ENCODE measurements at places on chromosomes 6 and 20.

- DNase-seq: no peak
Observed at GRCh38 chr6:50820869-50821264, 2.2 kb downstream of the TFAP2B start.

DNA sequence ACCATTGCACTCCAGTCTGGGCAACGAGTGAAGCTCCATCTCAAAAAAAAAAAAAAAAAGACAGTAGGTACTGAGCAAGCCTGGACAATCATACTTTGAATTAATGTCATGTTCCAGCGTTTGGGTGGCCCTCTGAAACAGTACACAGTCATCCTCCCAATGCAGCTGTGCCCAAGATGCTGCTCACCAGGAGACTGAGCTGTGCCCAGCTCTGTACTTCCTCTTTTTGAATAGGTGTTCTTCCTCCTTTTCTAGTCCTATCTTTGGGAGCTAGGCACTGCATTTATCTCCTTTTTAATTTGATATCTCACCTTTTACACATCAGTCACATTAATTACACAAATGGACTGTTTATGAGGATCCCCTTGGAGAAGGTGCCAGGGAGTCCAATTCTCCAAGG, 101.5 kb downstream of the RPP40 start:
- DNase-seq: no peak

- DNase-seq: peak; percentile 94
Observed at GRCh38 chr20:1813101-1813529, 82.1 kb upstream of the SIRPA start.

DNA sequence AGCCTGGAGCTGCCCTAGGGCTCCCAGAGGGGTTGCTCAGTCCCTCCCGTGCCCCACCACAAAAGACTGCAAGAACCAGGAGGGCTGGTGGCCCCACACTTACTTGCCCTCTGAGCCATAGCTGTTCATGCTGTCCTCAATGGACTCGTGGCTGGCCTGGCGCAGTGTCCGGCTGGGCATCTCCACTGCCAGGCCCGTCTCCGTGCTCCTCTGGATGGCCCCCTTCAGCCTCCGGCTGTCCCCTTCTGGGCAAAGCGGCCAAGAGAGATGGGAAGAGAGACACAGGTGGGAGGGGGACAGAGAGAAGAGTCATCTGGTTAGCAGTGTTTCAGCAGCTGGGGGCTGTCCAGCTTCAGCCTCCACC, 25.5 kb downstream of the KCNK15 start:
- DNase-seq: no peak

DNA sequence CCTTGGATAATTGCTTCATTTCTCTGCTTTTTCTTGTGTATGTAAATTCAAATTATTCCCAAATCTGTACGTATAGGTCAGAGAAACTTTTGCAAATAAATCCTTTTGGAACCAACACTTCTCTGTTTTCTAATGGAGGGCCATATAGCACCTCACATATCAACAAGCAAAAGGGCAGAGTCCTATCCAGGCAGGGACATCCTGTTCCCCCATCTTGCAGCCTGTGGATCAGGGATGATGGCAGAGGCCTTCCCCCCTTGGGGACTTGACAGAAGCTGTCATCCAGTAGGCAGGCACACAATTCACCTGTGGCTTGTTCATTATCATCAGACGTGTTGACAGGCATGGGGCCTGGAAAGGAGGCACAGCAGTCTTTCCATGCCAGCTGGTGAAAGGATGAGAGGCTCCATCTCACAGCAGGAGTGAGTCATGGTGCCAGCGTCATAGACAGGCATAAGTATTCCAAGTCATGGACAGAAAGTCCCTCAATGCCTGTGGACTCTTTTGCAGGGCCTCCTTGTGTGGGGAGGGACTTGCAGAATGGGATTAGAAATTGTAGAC, 31.8 kb upstream of the PLEKHG1 start:
- no peak for DNase-seq

Measured in posterior vena cava (tissue), 2 donors.